ENCODE measurements at places on chromosomes 5 and 9.

DNA sequence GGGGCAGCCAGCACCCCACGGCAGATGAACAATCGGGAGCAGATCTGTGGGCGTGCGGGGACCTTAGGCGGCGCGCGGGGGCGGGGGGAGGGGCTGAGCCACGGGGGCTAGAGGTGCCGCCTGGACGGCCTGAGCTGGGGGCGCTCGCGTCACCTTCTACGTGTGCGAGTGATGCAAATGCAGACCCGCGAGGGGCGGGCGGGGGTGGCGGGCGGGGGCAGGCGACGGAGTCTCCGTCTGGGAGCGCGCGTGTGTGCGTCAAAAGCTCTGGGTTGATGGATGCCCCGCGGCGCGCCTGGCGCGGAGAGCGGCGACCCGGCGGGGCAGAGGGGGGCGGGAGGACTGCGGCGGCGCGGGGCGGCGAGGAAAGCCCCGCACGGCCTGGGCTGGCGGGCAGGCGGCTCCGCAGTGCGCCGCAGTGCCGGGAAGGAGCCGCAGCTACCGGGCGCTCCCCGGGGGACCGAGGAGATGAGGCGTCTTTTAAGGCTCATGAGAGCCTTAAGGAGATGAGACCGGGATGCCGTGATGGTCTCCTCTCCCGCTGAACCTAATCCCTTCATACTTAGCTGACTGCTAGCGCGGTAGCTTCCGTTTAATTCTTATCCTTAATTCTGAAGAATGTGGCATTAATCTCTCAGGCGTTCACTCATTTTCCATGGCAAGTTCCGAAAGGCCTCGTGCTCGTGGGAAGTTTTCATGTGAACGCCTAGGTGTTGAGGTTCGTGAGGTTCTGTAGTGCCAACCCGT is 1.5 kb downstream of the SV2C start:
- peak; percentile 26 for DNase-seq

GRCh38 chr5:147176422-147176821 is 58.4 kb upstream of the STK32A start:
- no peak for DNase-seq

DNA sequence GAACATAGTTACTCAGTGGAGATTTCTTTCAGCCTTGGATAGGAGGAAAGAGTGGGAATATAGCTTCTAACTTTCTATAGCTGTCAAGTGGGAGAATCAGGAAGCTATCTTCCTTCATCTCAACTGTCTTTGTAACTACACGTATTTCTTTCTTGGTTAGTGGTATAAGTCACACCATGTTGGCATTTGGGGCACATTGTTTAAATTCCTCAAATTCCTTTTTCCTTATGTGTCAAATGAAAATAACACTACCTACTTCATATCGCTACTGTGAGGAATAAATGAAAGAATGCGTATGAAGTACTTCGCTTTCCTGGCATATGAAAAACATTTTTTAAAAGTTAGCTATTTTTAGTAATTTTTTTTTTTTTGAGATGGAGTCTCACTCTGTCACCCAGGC is 1082.5 kb upstream of the WWC1 start:
- no peak for DNase-seq

DNA sequence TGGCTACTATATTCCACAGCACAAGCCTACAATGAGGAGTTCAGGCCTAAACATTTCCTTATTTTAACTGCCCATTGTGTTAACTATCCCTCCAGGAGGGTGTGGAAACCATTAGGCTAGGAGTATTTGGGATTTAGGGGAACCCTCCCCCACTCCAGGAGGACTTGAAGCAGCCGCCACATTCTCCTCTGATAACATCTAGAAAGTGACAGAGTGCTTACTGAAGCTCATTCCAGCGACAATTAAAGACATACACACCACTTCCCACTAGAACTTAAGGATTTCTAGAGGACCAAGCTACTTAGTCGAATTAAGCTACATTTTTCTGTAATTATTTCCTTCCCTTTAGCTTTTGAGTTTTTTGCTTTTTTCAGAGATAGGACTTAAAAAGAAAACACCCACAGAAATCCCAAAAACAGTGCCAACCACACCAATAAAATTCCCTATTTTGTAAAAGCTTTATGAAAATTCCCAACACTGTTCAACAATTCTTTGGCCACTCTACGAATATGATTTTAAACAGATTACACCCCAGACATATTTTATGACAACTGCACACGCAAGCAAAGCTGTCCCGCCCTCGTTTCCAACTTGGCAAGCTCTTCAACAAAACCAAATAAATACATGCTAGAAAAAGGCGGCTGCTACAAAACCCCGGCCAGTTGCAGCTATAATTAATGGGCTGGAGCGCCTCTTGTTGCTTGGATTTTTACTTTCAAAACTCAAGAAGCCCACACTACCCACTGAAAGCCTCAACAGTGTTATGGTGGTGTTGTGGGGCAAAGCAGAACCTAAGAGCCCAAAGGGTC is 4.5 kb downstream of the ROR2 start:
- no peak for DNase-seq

DNA sequence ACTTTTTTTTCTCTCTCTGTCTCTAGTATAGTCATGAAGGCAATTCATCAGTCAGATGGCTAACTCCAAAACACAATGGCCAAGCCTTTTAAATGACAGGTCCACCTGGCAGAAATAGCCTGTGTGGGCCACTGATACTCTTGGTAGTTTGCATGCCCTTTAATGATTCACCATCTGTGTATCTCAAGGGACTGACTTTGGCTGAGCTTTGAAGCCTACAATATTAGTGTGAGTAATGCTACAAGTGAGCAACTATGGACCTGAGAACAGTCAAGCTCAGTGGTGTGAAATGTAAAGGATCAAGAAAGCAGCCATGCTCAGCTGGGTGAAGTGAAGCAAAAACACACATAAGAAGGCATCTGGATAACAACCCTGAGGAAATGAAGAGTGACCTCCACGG is 506.9 kb downstream of the TLE1 start:
- DNase-seq = no peak

DNA sequence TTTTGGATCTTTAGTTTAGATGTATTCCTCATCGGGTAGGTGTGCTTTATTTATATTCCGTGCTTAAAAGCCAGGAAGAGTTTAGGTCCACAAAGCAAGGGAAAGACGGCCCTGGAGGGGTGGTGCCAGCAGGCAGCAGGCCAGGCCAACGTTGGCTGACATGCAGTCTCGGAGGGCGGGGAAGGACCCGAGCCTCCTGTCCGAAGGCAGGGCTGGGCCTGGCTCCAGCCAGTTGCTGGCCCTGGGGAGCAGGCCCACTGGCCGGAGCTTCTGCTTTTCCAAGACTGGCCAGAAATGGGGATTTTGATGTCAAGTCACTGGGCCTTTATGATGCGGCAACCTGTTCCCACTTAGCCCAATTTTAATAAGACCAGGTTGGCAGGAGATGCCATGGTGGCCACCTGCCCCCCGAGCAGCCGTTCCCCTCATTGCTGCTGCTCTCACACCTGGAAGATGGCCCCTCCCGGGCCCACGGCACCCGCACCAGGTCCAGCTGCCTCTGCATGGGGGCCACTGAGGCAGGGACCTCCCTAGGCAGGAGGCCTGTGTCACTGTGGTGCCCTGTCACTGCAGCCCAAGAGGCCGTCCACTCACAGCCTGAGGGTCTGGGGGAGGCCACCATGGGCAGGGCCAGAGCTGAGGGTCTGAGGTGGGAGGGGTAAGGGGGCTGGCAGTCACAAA is 23.2 kb downstream of the LPCAT1 start:
- DNase-seq = no peak

DNA sequence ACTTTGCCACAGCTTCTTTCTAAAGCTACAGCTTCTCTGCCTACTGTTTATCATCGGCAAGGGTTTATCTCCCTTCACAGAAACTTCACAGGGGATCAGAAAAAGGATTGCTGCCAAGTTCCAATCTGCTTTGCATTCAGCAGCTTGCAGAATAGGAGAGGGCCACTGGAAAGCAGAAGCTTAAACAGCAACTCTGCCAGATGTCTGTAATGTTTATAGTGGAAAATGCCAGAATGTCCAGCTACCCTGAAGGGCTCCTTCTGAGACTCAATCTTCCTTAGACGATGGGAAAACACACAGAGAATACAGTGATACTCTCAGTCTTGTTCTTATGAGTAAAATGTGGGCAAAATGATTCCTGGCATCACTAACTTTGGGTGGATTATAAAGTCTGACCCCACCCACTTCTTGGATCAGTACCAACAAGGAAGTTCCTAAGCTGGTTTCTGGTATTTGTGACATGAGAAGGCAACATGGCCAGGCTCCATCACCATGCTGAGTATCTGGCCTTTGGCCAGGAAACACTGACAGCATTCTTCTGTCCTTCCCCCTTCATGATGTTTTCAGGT is 19.0 kb downstream of the STOM start:
- DNase-seq = no peak

DNA sequence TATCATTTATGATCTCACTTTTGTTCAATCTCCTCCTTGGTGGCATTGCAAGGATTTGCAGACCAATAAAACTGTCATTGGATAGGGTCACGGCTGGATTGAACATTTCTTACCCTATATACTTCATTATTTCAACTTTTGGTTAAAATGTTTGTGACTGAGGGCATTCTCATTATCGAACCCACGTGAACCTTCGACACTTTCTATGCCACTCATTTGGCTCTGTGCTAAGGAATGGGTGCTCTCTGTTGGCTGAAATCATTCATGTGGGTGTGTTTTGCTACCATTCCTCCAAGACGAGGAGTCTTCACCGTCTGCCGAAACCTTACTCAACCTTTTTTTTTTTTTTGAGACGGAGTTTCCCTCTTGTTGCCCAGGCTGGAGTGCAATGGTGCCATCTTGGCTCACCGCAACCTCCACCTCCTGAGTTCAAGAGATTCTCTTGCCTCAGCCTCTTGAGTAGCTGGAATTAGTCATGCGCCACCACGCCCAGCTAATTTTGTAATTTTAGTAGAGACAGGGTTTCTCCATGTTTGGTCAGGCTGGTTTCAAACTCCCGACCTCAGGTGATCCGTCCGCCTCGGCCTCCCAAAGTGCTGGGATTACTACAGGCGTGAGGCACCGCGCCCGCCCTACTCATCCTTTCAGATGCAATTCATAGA is 62.5 kb downstream of the CSNK1A1 start:
- no peak for DNase-seq

GRCh38 chr5:145936401-145937131 is at the start of gene SH3RF2:
Gene SH3RF2, plus strand, starts transcription at chr5:145936578. Its CDS starts 1,351 bp downstream, at chr5:145937929.
- no peak for DNase-seq

GRCh38 chr9:124593200-124593599 is 86.0 kb upstream of the NR5A1 start:
- DNase-seq = no peak
